ENCODE measurements at places on chromosomes 7 and 10.

DNA sequence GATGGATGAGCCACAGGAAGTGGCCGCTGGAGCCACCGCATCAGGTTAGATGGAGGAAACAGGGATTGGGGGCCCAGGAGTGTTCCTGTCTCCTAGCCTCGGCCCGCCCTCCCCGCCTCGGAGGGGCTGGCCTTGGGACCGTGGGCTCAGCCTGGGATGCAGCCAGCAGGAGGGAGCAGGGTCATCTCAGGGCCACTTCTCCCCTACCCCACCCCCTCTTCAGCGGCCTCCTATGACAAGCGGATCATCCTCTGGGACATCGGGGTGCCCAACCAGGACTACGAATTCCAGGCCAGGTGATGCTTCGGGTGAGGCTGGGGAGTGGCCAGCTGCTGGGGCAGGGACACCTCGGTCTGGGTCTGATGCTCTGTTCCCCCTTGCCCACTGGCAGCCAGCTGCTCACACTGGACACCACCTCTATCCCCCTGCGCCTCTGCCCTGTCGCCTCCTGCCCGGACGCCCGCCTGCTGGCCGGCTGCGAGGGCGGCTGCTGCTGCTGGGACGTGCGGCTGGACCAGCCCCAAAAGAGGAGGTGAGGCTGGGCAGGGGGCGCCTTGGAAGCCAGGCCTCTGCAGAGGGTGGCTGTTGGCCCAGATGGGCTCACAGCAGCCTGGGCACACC, 4.7 kb downstream of the LRWD1 start:
- DNase-seq, result no peak

DNA sequence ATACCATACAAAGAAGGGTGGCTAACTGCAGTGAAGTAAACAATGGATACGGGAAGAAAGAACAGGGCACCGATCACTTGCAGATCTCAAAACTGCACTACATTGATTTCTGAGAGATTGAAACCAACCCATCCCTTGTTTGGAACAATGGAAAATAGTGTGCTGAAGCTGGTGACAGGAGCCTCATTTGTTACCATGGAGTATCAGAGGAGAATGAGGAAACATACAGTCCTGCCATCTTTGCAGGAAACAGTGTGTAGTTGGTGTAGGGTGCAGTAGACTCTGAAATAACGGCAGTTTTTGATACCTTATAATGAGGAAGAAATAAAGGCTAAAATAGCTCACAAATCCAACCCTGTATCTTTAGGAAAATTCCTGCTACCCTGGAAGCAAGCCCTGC, 118.5 kb downstream of the ARHGAP21 start:
- DNase-seq, result no peak

- no peak for DNase-seq
Observed at GRCh38 chr10:86168256-86168655, 198.3 kb downstream of the GRID1 start.

GRCh38 chr7:150846291-150847115, 5.8 kb upstream of the AOC1 start:
- no peak for DNase-seq

- no peak for DNase-seq
Observed at GRCh38 chr10:47056247-47056510, 145.0 kb downstream of the PTPN20 start.

DNA sequence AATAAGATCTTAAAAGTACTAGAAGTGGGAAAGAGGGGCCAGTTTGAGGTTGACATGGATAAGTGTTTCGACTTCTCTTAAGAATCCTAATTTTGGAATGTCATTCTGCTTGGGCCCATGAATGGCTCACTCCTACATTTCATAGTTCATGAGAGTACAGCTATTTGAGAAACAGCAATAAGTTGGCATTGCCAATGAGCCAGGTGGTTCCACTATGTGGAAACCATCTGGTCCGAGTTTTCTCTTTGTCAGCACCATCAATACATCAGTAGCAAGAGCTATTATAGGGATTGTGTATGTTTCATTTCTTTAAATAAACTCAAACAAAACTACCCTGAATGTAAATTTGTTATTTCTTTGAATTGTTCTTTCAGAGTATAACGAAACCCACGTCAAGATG, 78.1 kb upstream of the NEBL start:
- DNase-seq, result no peak

Data from esophagus muscularis mucosa (tissue), 4 donors.